ENCODE measurements at places on chromosomes 11 and 22.

DNA sequence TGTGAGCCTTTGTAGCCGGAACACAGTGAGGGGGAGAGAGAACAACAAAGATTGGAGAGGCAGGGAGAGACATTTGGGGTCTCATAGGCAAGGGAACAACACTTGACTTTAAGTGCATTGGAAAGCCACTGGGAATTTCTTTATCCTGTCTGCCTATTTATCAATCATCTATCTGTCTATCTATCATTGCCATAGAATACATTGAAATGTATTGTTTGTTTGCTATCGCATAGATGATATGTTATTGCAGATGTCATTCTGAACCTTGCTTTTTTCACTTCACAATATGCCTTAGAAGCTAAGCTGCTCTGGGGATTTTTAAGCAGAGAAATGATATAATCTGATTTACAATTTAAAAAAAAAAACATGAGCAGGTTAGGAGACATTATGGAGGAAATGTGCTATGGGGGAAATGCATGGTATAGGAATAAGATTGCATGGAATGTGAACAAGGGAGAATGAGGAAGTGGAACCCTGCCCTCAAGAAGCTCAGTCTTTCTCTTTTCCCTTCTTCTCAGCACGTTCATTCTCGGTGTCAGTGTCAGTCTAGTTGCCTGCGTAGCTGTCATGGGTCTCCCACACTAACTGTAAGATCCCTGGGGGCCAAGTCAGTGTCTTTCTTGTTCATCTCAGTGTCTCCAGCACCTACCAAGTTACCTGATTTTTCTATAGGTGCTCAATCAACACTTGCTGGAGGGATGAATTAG lies 158.7 kb upstream of the ARHGAP20 start:
- DNase-seq = no peak

DNA sequence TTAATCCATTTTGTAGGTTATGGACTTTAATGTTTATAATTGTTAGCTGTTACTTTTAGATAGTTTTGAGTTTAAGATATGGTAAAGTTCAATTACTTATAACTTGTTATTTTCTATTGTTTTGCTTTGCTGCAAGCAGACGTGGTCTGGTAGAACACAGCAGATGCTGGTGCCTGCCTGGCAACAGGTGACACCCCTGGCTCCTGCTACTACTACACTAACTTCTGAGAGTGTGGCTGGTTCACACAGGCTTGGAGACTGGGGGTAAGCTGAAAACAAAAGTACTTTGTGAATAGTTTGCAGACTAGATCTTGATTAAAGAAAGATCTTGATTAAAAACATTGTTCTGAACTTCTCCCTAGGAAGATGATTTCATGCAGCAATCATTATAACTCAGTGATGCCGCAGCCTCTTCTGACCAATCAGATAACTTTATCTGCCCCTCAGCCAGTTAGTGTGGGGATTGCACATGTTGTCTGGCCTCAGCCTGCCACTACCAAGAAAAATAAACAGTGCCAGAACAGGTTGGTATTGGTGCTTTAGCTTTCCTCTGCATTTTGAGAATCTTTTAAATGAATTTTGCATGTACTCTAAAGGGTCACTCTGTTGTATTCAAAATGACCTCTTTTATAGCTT lies 90.4 kb downstream of the HIPK3 start:
- no peak for DNase-seq

GRCh38 chr22:44289414-44290171 lies 23.2 kb downstream of the SHISAL1 start:
- DNase-seq = no peak

GRCh38 chr11:68329536-68329935 lies 17.1 kb downstream of the LRP5 start:
- no peak for DNase-seq

DNA sequence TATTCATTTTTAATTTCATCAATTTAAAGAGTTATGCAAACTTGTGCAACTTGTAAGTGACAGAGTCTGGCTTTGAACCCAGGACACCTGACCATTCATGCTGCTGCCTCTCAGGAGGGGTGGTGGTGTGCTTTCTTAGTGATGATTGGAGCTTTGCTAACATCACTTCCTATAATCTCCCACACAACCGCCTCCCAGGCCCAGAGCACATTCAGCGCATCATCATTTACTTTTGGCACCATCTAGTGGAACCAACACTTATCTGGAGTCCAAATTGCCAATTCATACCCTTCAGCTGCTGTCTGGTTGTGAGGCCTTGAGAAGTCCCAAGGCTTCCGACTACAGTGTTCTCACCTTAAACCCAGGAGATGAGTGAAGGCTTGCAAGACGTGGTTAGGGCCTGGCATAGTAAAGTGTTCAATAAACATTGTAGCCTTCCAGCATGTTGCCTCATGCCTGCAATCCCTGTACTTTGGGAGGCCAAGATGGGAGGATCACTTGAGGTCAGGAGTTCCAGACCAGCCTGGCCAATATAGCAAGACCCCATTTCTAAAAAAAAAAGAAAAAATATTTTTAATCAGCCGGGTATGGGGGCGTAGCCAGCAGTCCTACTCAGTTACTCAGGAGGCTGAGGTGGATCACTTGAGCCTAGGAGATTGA lies 1.1 kb upstream of the TTLL1 start:
- DNase-seq = peak; percentile 32

- DNase-seq = no peak
These were observed 62.6 kb upstream of the PRSS23 start for GRCh38 chr11:86737737-86738136.

DNA sequence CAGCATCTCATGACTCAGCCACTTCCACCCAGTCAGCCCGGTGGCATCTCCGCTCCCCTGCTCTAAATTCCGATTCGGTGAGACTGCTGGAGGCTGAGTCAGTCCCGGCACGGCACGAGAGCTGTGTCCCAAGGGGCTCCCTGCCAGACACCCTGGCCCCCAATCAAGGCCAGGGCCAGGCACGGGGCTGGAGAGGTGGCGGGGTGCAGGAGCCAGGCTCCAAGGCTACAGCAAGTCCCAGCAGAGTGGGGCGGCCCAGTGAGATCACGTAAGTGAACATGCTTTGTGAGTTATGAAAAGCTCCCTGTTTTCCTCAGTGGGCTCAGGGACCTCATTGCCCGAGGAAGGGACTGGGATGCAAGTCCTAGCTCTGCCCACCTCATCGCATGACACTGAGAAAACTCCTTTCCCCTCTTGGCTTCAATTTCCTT lies 3.0 kb downstream of the C11orf68 start:
- no peak for DNase-seq

DNA sequence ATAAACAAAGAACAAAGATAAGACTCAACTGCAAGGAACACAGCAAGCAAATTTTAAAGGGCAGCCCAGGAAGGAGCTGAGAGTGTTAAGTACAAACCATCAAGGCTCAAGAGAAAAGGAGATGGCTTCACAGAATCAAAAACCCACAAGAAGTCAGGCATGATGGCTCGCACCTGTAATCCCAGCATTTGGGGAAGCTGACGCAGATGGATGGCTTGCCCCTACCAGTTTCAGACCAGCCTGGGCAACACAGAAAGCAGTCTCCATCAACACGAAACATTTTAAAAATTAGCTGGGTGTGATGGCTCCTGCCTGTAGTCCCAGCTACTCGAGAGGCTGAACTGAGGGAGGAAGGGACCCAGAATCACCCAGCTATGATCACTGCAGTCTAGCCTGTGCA lies 32.6 kb downstream of the MAPK1 start:
- DNase-seq = no peak

GRCh38 chr11:75194147-75194546 lies 43.2 kb downstream of the SLCO2B1 start:
- no peak for DNase-seq

- no peak for DNase-seq
These were observed 38.5 kb downstream of the INSC start for GRCh38 chr11:15153231-15153630.

DNA sequence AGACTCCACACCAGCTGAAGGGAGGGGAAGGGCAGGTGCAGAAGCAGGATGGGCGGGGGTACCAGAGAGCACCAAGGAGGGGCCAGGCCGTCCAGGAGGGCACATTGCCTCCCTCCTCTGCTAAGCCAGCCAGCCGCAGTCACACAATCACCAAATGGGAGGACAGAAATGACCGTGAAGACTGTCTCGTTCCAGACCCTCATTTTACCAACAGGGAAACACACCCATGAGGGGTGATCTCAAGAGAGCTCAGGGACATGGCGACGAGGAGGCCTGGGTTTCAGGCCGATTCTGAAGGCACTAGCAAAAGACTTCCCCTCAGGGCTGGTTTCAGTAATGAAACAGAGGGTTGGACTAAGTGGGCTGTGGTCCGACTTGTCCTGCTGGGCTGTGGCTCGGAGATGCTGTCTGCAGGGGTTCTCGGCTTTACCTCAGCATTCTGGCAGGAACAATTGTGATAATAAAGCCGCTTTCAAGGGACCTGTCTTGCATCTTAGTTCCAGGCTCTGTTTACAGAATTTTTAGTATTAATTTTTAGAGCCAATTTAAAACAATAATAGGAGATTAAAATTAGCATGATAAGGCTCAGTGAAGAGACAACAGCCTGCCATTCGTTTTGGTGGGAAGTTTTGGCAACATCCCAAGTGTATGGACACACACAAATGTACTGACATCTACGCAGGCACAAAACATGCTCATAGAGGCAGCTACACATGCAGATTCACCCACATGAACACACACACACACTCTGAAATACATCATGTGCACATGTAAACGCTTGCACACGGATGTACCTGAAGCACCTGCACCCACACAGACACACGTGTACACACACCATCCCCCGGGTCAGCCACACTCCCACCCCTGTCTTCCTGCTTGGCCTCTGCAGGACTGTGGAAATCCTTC lies 2.0 kb upstream of the B3GAT1 start:
- no peak for DNase-seq

- no peak for DNase-seq
These were observed 21.4 kb upstream of the DKK3 start for GRCh38 chr11:12029738-12030363.

GRCh38 chr11:14232652-14233051 lies 126.3 kb downstream of the RRAS2 start:
- DNase-seq = no peak

- no peak for DNase-seq
These were observed 11.2 kb downstream of the MAP4K2 start for GRCh38 chr11:64791781-64792291.

DNA sequence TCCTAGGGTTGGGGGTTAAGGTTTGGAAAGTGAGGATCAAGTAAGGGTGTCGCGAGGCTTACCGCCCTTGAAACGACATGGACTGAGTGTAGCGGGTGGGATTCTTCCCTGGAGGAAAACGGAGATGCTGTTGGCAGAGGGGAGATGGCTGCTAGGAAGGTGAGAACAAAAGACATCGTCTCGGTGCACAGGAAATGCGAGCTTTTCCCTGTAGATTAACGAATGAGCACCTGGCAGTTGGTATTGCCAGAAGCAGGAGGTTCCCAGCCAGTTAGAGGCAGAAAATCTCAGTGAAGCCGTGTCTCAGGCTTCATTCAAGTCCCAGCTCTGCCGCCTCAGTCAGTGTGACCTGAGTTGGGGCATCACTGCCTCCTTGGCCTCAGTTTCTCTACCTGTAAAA lies 1.4 kb upstream of the LHFPL7 start:
- no peak for DNase-seq

DNA sequence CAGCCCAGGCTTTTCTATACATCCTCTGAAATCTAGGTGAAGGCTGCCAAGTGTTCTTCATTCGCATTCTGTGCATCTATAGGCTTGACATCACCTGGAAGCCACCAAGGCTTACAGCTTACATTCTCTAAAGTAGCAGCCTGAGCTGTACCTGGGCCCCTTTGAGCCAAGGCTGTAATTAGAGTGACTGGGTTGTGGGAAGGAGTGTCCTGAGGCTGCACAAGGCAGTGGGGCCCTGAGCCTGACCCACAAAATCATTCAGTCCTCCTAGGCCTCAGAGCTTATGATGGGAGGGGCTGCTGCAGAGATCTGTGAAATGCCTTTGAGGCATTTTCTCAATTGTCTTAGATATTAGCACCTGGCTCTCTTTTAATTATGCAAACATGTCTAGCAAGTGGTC lies 33.0 kb upstream of the RDX start:
- DNase-seq = no peak

DNA sequence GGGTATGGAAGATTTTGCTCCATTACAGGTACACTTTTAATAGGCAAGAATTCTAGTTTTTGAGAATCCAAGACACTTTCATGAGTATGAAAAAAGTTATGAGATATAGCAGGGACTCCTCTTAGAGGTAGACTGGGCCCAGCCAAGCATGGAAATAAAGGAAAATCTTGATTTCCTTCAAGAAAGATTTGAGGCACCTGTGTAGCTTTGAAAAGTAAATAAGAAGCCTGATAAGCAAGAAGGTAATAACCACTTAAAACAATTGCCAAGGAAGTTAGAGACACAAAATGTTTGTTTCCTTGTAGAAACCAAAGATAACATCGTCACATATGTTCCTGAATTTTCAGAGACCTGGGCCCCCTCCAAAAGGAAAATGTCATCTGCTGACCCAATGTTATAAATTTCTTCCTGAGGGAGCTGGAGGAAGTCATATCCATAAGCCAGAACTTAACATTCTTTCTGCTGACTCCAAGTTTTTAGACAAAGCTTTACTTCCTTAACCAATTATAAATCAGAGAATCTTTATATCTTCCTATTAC lies 314.5 kb upstream of the ANO3 start:
- no peak for DNase-seq

GRCh38 chr11:76169473-76169896 lies 36.8 kb downstream of the WNT11 start:
- DNase-seq = no peak

DNA sequence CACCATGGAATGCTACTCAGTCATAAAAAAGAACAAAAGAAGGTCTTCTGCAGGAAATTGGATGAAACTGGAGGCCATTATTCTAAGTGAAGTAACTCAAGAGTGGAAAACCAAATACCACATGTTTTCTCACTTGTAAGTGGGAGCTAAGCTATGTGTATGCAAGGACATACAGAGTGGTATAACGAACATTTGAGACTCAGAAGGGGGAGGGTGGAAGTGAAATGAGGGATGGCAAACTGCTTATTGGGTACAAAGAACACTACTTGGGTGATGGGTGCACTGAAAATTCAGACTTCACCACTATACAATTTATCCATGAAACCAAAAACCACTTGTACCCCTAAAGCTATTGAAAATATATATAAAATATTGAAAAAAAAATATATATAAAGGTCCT lies 13.4 kb upstream of the CAT start:
- no peak for DNase-seq

DNA sequence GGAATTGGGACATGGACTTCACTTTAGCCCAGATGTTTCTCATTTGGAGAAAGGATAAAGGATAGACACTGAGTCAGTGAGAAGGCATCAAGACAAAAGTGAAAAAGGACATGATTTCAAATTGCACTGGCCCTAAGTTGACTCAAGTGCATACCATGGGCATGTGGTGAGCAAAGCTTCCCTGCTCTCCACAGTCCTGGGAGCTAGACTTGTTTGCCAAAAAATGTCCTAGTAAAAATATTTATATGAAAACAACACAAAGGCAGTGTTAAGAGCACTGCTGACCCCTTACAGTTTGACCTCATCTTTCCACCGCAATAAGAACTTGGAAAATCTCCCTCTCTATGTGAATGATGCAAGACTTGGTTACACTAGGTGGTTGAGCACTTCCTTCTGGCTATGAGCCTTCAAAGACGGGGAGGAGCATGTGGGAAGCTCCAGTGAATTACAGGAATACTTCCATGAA lies 46.5 kb upstream of the FIBIN start:
- DNase-seq = no peak

GRCh38 chr11:119560961-119561360 lies 138.0 kb upstream of the THY1 start:
- DNase-seq = no peak
